Pancreas (tissue), 10 donors: ENCODE measurements at places on chromosomes 11 and 22. TPM values are rescaled to one million over a fixed set of nuclear protein-coding genes. Genes with fewer than 3 reads are reported as not detected.

UBQLNL gene
- 0.15 TPM for total RNA-seq

SORL1 gene
- total RNA-seq: 11.2 TPM

JOSD1 gene
- total RNA-seq: 16.6 TPM

LMO1 gene
- total RNA-seq: 0.54 TPM
